Thoracic aorta (tissue), 2 donors: ENCODE measurements at places on chromosomes 5 and 9.

GRCh38 chr9:134216961-134217360, 52.6 kb upstream of the RNU6ATAC start:
- no peak for DNase-seq

DNA sequence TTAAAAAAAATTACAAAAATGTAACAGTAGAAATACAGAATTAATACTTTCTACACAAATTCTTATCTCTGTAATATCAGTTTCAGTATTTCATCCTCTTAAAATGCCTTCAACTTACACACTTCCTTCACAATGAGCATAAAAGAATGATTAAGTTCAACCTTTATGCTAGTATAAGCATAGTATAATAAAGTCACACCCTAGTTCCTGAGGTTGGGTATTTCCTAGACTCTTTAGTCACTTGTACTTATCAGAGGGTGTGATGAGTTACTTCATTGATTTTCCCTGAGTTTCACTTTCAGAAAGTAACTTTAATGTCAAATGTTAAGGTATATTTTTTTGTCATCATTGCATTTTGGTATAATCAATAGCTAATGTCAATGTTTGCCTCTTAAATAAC, 302.4 kb downstream of the PDE4D start:
- DNase-seq = no peak

DNA sequence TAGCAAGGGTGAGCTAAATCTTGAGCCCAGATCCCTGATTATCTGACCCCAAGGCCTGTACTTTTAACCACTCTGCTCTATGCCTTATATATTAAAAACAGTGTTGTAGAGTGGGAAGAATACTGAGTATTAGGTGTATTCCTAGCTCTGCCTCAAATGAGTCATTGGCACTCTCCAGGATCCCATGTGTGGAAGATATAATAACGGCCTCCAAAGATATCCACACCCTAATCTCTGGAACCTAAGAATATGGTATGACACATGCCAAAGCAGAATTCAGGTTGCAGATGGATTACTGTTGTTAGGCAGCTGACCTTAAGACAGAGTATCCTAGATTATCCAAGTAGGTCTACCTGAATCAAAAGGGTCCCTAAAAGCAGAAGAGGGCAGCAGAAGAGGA, 110.8 kb downstream of the ADRB2 start:
- no peak for DNase-seq

GRCh38 chr5:109246395-109246794, 163.4 kb downstream of the PJA2 start:
- DNase-seq = no peak

GRCh38 chr5:40599676-40600075, 80.0 kb upstream of the PTGER4 start:
- no peak for DNase-seq

DNA sequence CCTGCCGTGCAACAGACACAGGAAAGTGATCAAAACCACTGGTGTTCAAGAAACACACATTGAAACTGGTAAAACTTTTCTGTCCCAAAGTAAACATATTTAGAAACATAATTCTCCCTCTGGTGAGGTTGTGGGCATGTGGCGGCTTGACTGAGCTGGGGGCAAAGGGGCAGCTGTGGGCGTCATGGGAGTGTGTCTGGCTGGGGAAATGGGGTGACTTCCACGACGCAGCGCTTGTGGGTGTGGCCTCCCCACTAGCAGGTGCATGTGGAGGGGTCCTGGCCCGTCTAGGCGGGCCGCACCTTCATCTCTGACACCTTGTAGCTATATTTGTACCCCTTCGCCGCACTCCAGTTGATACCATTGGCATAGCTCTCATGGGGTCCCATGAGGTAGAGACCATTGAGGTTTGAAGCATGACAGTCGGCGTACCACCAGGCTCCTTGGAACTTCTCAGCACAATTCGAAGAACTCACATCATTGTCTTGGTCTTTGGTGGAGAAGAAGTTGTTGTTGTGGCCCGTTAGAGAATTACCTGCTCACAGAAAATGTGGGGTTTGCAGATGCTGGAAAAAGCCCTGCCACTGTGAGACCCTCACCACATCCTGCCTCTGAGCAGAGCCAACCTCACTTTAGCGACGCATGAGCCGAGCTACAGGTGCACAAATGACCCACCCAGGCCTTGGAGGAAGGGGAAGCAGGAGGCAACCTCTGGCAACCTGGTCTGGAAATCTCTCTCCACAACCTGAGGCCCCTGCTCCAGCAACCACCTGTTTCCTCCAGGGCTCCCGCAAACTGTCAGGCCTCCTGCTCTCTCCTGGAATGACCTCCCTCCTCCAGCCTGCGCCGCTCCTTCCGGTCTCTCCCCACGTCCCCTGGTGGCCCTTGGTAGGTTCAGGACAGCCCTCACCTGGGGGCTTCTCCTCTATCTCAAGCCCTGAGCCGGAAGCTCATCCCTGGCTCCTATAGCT, 7.9 kb downstream of the FCN1 start:
- DNase-seq = no peak
